ENCODE measurements at places on chromosomes 2 and 18.

DNA sequence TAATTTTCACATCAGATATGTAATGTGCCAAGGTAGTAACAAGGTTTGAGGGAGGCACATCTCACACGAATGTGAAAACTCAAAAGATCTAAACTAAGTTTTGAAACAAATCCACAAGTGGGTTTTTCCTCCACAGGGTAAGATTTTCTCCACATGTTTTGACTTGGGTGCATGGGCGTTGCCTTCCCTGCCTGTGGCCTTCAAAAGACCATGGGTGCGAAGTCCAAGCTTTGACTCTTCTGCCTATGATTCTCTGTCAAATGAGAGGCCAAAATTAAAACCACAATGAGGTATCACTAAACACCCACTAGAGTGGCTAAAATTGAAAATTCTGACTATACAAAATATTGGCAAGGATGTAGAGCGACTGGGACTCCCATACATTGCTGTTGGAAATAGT, 30.7 kb downstream of the NIFK start:
- DNase-seq = no peak

DNA sequence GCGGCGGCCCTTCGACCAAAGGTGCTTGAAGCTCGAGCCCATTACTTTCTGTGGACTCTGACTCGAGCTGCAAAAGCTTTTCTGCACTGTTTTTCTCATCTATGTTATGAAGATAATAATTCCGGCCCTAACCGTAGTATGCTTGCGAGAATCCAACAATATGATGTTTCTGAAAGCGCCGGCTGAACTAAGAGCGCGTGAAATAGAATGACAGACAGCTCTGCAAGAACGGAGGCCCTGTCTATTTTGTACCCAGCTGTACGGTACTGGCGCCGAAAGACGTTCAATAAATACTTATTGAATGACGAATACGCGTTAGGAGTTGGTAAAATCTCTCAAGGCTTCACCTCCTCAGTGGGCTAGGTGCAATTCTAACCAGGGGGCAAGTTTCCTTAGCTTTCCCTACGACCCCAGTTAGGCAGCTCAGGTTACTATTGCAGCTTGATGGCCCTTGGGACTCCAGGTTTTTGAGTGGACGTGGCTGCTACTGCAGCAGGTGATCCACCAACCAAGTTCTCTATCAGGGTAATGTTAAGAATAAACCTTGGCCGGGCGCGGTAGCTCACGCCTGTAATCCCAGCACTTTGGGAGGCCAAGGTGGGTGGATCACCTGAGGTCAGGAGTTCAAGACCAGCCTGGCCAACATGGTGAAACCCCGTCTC, 570 bp downstream of the SCRN3 start:
- DNase-seq = no peak

- no peak for DNase-seq
Observed at GRCh38 chr2:59680863-59681262, 872.6 kb downstream of the BCL11A start.

- DNase-seq = no peak
Observed at GRCh38 chr2:154638783-154639182, 59.7 kb upstream of the KCNJ3 start.

GRCh38 chr2:237758185-237758584, 40.4 kb upstream of the RBM44 start:
- no peak for DNase-seq

DNA sequence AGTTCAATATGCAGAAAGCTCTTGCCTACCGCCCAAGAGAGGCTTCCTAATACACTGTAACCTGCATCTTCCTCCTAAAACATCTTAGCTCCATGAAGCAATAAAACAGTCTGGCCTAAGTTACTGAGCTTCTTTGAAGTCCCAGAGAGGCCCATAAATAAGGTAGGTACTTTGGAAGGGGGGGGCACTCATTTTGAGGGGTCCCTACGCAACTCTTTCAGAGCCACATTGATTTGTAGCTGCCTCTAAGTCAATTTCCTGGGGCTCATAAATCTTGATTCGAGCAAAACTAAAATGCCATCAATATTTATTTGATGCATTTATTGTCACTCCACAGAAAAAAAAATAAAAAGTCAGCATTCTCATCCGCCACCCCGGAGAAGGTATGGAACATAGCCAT, 60.4 kb upstream of the SIX2 start:
- DNase-seq = no peak

DNA sequence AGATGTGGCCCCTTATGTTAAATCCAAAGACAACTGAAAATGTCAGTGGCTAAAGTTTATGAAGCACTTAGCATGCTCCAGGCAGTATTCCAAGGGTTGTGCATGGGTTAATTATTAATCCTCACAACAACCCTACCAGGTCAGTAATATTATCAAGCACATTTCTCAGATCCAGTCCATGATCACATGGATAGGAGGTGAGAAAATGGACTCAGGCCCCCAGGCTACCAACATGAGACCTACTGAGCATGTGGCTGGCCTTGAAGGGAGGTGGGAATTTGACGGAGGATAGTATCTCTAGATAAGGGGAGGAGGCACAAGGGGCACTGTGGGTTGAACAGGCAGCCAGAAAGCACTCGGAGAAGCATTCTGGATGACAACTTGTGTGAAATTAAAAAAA, 412.0 kb downstream of the MEIS1 start:
- DNase-seq = no peak

GRCh38 chr18:5309888-5310470, 14.5 kb upstream of the ZBTB14 start:
- DNase-seq = no peak

- DNase-seq = no peak
Observed at GRCh38 chr18:9941103-9941502, 27.3 kb downstream of the VAPA start.

DNA sequence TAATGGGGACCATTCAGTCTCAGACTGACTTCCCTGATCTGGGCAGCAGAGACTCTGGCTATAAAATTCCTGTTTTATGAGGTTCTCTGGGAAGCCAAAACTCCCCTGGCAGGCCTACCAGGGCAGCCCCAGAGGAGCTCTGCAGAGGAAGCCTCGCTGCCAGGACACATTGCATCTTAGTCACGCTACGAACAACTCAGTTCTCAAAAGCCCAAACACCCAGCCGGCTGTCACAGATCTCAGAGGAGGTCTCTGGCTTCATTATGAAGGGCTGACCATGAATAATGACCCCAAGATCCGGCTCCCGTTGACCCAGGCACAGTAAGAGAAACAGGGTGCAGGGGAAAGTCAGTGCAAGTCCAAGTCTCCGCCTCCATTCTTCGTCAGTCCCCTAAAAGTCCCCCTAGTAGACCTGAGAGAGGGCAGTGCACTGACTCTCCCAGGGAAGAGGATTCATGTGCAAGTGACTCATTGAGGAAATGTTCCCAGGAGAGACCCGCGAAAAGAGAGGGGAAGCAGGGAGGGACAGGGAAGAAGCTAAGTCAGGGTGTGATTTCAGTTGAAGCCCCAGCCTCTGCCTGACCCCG, 212.3 kb downstream of the CYP26B1 start:
- DNase-seq = no peak

GRCh38 chr2:29250977-29251376, 135.8 kb downstream of the CLIP4 start:
- DNase-seq = no peak

- no peak for DNase-seq
Observed at GRCh38 chr18:49011291-49011746, 60.6 kb upstream of the SMAD7 start.

GRCh38 chr18:75216212-75216910, 5.8 kb downstream of the TSHZ1 start:
- no peak for DNase-seq

GRCh38 chr2:181275643-181276070, 181.5 kb upstream of the ITGA4 start:
- DNase-seq = no peak

DNA sequence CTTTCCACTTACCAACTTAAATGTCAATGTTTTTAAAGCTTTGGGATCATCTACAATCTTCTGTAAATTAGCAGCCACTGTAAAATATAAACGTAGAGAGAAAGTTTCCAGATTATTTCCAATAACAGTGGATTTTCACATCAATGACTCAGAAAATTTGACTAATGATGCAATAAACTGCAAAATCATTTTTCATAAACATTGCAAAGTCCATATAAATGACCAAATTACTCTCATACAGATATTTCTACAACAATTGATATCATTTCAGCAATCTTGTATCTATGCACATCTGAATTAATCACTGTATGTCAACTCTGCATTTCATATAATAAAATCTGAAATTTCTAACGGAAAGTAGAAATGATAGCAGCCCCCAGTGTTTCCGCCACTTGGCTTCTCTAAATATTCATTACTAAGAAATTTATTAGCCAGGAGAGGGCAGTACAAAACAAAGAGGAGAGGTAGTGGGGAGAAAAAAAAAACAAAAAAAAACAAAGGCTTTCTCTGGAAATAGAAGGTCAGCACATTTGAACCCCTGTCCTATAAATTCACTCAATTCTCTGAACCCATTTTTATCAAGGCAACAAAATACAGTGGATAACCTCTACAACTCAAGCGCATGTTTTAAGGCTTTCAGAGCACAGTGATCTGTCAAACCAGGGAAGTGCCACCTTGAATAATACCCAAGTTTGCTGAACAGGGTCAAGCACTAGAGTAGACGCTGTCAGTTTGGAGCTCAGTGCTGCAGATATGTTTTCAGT, 282.6 kb downstream of the STK39 start:
- DNase-seq = no peak

GRCh38 chr2:222706616-222707015, 35.2 kb downstream of the MOGAT1 start:
- DNase-seq = no peak

DNA sequence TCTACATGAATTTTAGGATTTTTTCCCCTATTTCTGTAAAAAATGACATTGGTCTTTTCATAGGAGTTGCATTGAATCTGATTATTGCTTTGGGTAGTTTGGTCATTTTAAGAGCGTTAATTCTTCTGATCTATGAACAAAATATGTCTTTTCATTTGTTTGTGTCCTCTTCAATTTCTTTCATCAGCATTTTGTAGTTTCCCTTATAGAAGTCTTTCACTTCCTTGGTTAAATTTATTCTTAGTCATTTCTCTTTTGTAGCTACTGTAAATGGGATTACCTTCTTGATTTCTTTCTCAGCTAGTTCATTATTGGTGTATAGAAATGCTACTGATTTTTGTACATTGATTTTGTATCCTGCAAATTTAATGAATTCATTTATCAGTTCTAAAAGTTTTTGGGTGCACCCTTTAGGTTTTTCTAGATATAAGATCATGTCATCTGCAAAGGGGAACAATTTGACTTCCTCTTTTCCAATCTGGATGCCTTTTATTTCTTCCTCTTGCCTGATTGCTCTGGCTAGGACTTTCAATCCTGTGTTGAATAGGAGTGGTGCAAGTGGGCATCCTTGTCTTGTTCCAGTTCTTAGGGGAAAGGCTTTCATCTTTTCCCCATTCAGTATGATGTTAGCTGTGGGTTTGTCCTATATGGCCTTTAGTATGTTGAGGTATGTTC, 36.6 kb upstream of the AAK1 start:
- DNase-seq = no peak

DNA sequence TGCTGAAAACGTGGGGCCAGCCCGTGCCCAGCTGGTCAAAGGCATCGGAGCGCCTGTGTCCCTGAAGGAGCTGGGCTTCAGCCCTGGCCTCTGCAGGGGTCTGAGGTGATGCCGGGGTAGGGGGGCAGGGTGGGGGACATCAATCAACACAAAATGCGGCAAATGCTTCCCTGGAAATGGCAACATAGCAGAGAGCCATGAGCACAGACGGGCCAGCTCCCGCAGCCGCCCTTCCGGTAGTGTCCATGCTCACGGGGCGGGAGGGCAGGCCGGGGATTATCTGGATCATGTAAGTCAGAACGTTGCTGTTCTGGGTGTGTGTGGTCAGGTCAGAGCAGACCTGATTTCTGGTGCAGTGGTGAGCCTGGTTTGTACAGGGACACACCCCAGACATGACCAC, 56.5 kb upstream of the TWIST2 start:
- DNase-seq = no peak

DNA sequence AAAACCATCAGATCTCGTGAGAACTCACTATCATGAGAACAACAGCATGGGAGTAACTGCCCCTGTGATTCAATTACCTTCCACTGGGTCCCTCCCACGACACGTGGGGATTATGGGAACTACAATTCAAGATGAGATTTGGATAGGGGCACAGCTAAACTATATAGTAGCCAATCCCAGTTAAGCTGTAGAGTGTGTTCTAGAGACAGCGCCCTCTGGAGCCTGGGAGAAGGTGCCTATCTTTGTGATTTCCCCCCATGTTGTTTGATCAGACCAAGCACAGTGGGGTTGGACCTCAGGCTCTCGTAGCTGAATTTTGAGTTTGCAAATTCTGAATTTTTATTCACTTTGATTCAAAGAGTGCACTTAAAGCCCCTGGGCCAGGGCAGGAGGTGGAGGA, 108.2 kb upstream of the TWIST2 start:
- no peak for DNase-seq

- no peak for DNase-seq
Observed at GRCh38 chr18:3211236-3211992, 8.4 kb downstream of the MYOM1 start.

GRCh38 chr2:239193925-239194677, 206.7 kb downstream of the HDAC4 start:
- no peak for DNase-seq

DNA sequence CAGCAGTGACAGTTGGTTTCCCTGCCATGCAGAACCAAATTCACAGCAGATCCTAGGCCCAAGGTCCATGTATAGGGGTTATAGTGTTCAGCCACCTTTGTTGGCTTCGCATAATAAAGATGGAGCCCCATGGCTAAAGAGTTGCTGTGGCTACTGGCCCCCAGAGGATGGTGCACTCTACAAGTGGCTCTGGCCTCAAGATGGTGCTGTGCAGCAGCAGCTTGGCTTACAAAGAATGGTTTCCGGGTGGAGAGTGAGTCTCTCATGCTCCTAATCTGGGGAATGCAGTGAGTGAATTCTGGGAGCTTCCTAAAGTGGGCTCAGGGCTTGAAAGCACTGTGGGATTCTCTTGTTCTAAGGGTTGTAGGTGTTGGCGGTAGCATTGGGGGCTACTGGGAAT, 1199.7 kb downstream of the CNTNAP5 start:
- no peak for DNase-seq

- no peak for DNase-seq
Observed at GRCh38 chr2:44016282-44016681, 20.5 kb upstream of the LRPPRC start.

DNA sequence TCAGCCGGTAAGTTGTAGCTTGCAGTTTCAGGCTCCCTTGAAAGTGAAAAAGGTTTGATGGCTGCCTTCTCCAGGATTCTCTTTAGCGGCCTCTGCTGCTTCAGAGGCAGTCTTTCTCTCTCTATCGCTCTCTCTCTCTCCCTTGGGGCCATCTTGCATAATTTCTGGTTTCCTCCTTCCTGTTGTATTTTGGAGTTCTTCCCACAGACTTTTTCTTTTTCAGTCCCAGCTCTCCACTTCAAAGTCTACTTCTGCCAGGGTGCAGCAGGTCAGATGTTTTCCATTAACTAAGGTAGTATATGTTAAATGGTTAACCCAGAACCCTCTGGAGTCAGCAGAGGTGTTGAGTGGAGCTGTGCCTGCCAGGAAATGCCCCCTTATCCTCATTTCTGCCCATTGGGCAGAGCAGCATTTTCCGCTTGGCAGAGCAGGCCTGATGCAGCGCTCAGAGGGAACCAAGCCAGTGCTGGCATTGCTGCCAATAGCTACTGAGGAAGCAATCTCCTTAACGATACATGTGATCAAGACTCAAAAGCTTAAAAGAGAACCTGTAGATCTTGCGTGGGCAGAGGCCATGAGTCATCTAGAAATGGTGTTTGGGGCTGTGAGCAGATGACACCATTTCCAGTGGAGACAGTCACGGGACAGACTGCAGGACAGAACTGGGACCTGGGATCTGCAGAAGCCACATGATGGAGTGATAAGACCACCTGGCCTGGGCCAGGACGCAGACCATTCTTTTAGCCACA, 20.8 kb downstream of the DBI start:
- no peak for DNase-seq

Measured in stimulated activated CD8-positive, alpha-beta memory T cell treated with anti-CD3 and anti-CD28 coated beads, Interleukin-15, amount 100 ng/mL, for 24 hours (primary cell).